ENCODE measurements at places on chromosomes 7 and 10.

DNA sequence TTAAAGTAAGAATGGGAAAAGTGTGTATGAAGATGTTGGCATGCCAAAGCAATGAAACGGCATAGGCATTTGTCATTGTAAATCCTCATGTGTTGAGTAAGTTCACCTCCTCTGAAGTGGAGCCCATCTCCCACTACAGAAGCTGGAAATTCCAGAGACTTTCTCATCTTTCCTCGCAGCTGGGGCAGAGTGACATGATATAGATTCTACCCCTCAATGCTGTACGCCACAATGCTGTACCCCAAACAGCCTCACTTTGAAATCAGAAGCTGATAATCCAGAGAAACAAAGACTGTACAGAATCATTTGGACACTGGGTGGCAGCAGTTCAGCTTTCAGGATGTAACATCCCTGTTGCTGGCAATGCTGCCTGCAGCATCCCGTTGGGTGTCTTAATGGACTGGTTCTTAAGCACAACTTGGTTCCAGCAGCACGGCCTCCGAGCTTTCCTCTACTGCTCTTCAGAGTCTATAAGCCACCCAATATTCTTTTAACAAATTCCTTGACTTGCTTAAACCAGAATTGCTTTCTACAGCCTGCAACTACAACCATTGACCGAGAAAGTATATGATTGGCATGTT lies 18.8 kb downstream of the ZC3HAV1L start:
- DNase-seq: peak; percentile 28

GRCh38 chr7:29883462-29884398 lies 77.4 kb downstream of the WIPF3 start:
- DNase-seq: no peak

- no peak for DNase-seq
Measured at GRCh38 chr7:73885975-73886798, 25.2 kb downstream of the TMEM270 start.

DNA sequence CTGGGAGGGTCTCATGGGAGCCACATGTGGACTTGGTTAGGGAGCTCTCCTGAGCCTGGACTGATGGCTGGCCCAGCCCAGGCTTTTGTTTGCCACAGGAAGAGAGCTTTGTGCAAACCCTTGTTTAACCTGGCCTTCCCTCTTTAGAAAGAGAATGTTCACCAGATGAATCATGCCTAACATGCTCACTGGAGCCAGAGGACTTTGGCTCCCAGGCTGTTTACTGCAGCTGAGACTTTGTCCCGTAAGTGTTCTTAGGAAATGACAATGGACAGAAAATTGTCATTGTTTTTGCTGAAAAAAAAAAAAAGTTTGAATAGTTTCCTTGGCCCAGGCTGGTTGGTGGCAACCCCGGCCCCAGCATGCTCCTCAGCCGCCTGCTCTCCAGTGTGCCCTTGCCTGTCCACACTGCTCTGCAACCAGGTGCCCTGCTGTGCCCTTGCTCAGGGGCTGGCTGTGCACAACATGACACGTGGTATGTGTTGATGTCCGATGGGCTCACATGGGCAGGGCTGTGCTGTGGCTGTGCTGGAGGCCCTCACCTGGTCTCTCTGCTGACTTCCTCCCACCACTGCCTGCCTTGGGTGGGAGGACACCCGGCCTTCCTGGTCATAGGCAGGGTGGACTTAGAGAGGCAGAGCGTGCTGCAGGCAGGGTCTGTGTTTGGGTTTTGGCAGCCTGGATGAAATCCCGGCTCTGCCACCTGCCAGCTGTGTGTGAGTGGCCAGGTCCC lies 215.3 kb upstream of the ZNF32 start:
- no peak for DNase-seq

GRCh38 chr10:72316748-72317435 lies 37.8 kb downstream of the DNAJB12 start:
- DNase-seq: no peak

DNA sequence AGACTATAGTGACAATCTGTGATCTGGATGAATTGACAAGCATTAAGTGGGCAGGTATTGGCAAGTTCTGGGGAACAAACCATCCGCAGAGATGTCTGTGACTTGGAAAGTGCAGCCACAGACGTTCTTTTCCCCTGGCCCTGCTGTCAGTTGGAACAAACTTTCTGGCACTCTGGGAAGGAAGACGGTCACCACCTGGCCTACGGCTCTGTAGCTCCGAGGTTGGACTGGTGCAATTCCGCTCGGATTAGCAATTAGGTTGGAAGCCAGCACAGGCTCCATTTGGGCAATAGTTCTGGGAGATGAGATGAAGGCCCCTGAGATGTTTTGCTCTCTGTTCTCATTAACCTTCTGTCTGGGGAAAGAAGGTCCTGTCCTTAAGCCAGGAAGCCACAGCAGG lies 437.5 kb downstream of the CALN1 start:
- no peak for DNase-seq
